CD4-positive, alpha-beta T cell treated with Interferon alpha-2 for 1 hour (primary cell): ENCODE measurements at places on chromosomes 13 and 19.

GRCh38 chr19:29529646-29530539 lies 4.1 kb downstream of the VSTM2B start:
- no peak for DNase-seq

GRCh38 chr19:5101871-5102270 lies 133.0 kb downstream of the KDM4B start:
- no peak for DNase-seq

DNA sequence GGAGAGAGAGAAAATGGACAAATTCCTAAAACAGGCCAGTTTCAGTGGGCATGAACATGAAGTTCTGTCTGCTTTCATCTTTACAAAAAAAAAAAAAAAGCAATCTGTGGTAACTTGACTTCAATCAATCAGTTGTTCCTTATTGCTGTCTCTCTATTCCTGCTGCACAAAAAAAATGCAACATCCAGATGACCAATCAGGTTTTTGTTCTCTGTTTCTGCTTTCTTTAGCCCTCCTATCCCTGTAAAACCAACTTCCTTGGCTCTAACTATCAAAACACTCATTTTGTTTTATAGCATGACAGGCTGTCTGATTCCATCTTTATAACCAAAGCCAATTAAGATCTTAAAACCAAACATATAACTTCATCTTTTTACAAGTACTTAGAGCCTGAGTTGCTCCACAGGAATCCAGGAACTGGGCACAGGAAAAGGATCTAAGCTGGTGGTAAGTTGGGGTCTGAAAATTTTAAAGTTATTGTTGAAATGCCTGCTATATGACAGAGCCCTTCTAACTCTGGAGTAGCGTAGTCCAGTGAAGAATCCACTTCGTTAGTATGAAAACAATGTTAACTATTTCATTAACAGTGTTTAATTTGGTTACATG lies at the start of gene FPR3:
TSS of gene FPR3 (plus strand) at position 273 of the 606 bp plus-strand sequence. CDS start 28,592 bp downstream, outside the sequence.
- no peak for DNase-seq

GRCh38 chr13:33283195-33283911 lies 2.2 kb downstream of the STARD13 start:
- no peak for DNase-seq

DNA sequence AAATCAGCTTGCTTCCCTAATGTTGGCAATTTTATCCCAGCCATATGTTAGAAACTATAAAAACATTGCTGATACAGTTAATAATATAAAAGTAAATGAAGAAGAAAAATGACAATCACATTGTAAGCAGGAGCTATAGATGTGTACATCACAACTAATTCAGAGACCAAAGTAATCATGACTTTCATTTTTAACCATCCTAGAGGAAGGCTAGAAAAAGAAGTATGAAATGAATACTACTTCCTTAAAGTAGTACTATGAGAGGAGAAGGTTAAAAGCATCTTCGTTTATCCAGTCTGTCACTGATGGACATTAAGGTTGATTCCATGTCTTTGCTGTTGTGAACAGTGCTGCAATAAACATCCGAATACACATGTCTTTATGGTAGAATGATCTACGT lies 135.5 kb downstream of the IRS2 start:
- DNase-seq = no peak

GRCh38 chr13:110403315-110403714 lies 96.2 kb downstream of the COL4A2 start:
- DNase-seq = no peak

DNA sequence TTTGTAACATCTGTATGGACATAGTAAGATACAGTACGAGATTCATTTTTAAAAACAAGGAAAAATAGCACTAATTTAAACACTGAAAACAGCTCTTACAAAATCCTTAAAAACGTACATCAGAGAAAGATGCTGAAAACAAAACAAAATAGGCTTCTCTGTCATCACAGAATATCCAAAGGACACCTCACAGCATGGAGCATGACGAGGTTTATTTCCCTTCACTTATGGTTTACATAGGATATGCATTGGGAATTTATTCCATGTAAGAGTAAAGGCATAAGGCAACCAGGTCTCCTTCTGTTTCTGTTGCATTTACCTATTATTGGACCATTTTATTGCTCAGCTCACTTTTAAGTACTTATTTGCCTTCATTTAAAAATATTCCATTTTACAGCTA lies 3.0 kb downstream of the KCTD12 start:
- no peak for DNase-seq

GRCh38 chr19:40356681-40357595 lies 8.4 kb downstream of the PLD3 start:
- no peak for DNase-seq

DNA sequence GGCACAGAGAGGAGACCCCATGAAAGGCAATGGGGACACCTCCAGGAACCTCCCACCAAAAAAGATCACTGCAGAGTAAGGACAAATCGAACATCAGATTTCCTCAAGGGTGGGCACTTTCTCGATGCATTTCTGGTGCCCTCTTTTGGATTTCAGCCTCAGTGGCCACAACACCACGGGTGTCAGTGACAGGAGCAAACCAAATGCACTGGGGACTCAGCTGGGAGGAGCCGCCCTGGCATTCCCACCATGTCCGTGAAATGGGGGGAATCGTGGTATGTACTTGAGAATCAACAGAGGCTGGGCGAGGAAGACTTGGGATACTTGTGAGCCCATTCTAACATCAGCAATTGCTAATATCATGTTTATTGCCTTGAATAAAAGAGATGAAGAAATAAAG lies 16.3 kb downstream of the FAM187B start:
- DNase-seq = no peak

DNA sequence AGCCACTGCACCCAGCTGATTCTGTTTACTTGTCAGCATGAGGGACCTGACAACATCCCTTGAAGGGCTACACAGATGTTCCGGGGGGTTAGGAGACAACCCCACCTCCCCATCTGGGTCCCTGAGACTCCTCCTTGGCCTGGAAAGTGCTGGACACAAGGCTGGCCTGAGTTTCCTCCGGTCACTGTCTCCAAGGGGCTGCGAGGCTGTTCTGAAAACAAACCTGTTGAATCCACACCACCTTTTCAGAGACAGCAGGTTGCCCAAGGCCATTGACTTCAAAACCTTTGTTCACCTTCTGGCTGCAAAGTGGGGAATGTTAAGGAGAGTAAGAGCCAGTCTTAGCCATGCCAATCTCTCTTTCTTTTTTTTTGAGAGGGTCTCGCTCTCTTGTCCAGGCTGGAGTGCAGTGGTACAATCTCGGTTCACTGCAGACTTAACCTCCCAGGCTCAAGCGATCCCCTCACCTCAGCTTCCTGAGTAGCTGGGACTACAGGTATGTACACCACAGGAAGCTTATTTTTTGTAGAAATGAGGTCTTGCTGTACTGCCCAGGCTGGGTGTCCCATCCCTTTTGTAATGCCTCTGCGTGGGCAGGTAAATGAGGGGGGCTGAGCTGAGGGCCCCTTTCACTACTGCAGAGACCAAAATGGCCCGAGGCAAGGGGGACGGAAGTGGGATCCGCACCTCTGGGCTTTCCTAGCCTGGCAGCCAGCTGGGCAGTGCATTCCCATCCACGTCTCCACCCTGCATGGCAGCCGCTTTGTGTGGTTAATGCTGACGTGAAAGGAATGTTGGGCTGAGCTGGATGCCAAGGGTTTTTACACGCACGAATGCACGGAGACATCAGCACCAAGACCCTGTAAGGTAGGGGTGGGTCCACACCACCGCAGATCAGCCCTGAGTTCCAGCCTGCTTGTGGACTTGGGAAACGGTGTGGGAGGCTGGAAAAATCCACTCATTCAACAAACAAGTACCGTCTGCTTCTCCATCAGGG lies 1.9 kb upstream of the ZNF628 start:
- DNase-seq = no peak

DNA sequence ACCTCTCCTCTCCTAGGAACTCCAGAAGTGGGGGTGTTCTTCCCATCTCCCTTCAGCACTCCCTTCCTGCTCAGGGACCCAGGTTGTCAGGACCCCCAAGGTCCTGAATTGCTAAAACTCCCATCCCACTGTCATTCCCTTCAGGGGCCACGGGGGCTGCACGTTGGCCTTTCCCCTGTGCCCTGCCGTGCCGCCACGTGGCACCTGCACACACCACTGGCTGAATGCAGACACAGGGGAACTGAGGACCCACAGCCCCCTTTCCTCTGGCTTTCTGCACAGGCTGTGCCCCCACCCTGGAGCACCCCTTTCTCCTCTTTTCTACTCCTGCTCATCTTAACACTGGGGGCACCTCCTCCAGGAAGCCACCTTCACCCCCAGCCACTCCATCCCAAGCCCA lies 9.0 kb downstream of the SHANK1 start:
- no peak for DNase-seq

DNA sequence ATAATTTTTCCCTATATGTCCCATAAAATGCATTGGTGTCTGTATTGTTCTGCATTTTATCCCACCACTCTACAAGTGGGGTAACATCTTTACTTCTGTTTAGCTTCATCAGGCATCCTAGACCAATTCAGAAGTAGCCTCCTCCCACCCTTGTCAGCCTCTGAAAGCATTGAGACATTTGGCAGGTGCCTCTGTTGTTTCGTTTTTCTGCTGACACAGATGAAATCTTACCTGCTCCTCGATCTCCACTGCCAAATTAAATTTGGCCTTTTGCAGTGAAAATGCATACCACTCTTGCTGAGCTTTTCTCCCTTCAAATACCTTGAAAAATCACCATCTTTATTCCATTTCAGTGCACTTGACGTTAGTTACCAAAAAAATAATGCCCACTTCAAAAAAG lies 83.5 kb upstream of the STARD13 start:
- no peak for DNase-seq

DNA sequence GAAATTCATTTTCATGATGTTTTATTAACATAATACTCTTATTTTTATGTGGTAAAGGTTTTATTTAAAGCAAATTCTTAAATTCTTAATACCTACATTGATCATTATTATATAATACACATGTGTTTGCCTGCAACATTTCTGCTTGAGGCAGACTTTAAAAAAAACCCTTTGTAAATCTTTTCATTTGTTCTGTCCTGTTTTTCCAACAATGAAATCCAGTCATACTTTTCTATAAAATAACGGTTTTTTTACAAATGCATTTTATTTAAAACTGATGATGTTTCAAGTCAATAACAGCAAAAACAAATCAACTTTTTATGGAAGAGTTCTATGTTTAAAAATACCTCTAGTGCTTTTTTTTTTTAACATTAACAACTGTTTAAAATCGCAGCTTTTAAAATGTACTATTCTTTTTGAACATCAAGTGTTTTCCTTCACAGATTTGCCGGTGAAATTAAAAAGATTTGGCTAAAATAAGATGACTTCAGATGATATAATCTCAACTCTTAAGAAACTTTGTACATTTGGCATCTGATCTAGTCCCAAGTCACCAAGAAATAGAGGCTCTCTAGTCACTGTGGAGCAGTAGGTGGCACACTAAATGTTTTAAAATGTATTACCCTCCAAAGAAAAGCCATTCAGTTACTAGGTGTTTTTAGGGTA lies 5.1 kb downstream of the POU4F1 start:
- no peak for DNase-seq

GRCh38 chr13:95494082-95494681 lies 58.3 kb upstream of the CLDN10 start:
- peak; percentile 46 for DNase-seq

- no peak for DNase-seq
Measured at GRCh38 chr19:11066326-11066725, 22.9 kb upstream of the LDLR start.

GRCh38 chr19:31353833-31354232 lies 4.6 kb upstream of the TSHZ3 start:
- DNase-seq = no peak

GRCh38 chr19:1173159-1173844 lies 766 bp downstream of the SBNO2 start:
- DNase-seq = no peak

DNA sequence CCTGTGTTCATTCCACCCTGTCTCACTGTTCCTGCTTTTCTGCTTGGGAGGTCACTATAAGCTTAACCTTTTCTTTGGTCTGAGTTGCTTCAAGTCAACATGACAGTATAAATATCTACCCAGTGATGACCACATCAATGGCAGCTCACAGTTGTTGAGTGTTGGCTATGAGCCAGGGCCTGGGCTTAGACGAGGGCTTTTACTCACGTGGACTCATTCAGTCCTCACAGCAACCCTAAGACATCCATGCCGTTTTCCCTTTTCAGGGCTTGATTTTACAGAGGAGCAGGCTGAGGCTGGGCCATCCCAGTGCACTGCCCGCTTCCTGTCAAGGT lies 10.2 kb upstream of the CCDC97 start:
- peak; percentile 40 for DNase-seq

DNA sequence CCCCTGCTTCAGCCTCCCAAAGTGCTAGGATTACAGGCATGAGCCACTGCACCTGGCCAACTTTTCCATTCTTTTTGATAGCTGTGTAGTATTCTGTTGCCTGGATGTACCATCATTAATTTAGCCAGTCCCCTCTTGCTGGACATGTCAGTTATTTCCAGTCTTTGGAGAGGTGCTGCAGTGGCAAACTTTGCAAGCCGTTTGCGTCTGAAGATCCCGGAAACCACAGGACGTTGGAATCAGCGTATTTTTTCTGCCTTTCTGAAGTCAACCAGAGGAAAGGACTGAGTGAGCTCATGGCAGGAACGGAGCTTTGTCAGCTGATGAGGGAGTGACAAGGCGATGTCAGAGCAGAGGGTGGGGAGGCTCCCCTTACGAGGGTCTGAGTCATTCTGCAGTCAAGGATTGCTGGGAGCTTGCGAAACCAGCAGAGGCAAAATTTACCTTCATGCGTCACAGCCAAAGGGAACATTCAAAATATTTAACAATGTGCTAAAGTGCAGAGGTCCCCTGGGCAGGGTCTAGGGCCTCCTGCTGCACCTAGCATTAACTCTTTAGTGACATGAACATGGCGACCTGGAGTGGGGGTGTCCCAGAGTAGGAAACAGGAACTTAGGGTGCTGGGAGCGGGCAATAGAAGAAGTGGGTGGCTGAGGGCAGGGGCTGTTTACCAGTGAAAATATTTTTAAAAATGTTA lies 5.6 kb downstream of the C5AR1 start:
- DNase-seq = peak; percentile 77

DNA sequence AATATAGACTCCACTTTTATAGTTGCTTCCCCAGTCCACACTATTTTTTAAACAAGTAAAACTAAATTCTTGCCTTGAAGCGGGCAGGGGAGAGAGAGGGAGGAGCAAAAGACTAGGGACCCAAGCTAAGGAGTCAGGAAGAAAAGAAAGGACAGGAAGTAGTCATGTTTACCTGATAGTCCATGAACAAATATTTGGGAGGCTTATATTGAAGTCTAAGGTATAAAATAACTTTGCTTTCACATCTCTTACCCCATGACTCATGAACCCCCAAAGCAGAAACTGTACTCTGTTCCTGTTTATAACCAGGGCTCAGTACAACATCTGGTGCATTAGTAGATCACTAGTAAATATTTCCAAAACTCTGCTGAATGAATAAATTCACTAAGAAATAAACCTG lies 67.3 kb downstream of the ZAR1L start:
- DNase-seq = no peak
